ENCODE measurements at places on chromosomes 4 and X.

DNA sequence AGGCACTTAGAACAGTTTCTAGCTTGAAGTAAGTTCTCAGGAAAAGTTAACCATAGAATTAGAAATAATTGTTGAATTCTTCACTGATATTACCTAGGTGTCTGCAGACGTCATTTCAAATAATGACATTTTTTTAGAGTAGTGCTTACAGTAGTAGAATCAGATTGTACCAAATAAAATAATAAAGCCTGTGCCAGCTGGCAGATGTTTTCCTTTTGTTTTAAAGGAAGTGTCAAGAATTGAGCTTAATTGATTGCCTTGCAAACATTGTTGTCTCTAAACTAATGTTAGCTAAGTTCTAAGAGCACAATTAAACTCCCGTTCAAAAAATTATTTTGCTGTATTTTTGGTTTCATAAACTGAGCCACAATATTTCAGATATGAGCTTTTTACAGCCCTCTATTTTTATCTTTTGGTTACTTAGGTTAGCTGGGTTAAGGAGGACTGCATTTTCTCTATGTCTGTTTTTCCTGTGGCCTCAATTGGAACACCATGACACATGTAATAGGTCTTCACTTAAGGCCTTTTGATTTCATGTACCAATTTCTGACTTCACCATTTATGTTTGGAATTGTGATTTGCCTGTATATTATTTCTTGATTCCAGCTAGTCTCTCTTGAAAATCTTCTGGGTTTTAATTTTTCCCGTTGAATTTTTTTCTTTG lies 64.2 kb downstream of the DCUN1D4 start:
- DNase-seq = no peak

GRCh38 chr4:171880136-171880535 lies 66.9 kb downstream of the GALNTL6 start:
- no peak for DNase-seq

DNA sequence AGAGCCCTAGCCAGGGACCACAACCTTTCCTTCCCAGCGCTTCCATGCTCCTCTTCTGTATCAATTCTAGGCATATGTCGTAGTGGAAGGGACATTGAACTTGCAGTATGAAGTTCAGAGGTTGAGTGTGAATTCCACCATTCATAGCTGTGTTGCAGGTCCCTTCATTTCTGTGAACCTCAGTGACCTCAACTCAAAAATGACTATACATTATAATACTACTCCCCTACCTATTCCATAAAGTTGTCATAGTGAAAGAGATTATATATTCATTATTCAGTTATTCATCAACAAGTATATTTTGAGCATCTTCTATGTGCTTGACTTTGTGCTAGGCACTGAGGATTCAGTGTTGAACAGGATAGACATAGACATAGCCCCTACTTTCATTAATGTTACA lies 28.0 kb downstream of the SH3BGRL start:
- DNase-seq = no peak

GRCh38 chrX:41314204-41314603 lies 19.8 kb upstream of the DDX3X start:
- no peak for DNase-seq

GRCh38 chr4:54065282-54066087 lies 1.1 kb upstream of the CHIC2 start:
- no peak for DNase-seq

DNA sequence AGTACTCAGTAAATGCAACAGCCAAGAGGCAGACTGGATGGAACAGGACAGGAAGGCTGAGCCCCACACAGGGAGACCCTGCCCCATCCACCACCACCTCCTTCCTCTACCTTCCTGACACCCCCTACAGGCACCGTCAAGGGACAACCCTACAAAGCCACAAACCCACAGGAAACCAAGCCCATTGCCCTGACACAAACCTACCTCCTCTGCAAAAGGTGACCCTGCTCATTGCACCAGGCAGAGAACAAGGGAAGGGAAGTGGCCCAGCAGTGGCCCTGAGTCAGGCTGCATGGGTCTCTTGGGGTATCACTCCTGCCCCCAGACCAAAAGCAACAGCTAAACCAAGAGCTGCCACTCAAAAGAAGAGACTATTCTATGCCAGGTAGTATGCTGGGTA lies 21.0 kb downstream of the JAKMIP1 start:
- no peak for DNase-seq

DNA sequence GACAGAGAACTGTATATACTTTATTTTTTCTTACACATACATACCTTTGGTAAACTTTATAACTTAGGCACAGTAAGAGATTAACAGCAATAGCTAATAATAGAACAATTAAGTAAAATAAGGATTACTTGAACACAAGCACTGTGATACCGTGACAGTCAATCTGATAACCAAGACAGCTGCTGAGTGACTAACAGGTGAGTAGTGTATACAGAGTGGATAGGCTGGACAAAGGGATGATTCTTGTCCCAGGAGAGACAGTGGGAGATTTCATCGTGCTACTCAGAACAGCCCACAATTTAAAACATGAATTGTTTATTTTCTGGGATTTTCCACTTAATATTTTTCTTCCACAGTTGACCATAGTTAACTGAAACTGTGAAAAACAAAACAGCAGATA lies 411.8 kb downstream of the PPP1R2C start:
- DNase-seq = no peak

DNA sequence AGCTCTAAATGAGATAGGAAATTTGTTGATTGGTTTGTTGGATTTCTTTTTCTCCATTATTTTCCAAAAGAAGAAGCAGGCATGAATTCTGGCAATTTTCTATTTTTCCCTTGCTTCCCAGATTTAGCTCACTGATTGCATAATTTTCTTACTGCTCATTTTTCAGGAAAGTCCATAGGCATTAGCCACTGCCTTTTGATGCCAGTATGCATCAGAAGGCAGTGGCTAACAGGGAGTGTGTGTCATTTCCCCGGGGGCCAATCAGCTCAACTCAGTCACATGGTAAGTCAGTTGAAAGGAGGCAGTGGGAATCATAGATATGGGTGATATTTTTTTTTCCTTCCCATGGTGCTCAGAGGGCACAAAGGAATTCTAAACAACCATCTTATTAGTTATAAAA lies 156.7 kb downstream of the TRIML1 start:
- no peak for DNase-seq

DNA sequence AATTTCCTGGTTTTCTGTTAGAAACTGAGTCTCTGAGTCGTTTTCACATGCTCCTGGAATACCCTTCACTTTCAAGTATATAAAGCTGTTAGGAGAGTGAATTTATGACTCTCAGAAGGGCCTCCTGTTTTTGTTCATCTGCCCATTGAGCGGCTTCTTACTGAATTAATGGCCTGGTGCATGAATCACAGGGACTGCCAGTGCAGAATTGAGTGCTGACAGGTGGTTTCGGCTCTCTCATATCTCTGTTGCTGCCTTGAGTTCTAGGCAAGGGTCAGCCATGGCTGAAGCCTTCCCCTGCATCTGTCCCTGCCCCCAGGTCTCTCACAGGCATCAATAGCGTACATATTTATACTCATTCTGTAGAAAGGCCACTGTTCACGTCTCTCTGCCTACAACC lies 22.7 kb upstream of the SEPSECS start:
- DNase-seq = no peak

DNA sequence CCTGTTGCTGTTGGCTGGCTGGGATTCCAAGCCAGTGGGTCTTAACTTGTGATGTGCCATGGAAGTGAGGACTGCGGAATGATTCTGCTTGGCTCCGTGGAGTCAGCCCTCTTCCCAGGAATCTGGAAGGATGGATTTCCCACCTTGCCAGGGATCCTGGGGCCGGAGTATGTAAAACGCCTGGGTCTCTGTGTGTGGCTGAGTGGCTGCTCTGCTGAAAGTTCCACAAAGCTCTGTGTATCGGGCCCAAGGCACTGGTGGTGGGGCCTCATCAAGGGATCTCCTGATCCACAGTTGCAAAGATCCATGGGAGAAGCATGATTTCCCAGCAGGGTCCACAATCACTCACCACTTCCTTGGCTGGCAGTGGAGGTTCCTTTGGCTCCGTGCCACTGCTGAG lies 24.1 kb upstream of the TMEM271 start:
- no peak for DNase-seq

DNA sequence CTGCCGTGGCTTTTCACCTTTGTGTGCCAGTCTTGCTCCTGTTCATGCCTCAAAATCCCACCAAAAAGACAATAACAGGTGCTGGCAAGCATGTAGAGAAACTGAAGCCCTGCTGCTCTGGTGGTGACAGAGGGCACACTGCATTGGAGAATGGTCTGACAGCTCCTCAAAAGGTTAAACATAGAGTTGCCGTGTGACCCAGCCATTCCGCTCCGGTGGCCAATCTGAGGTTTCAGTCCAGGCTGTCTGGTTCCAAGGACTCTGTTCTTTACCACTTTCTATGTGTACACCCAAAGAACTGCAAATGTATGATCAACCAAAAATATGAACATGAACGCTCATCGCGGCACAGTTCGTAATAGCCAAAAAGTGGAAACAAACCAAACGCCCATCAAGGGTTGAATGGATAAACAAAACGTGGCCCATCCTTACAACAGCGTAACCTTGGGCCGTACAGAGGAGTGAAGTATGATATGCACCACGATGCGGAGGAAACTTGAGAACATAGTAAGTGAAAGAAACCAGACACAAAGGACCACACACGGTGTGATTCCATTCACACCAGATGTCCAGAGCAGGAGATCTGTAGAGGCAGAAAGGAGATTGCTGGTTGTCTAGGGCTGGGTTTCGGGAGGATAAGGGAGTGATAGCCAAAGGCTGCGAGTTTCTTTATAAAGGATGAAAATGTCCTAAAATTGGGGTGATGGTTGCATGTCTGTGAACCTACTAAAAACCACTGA lies 33.6 kb upstream of the WFS1 start:
- no peak for DNase-seq

- DNase-seq = no peak
Measured at GRCh38 chr4:13670456-13671160, 43.1 kb upstream of the BOD1L1 start.

GRCh38 chr4:147518846-147519767 lies 38.2 kb downstream of the EDNRA start:
- peak; percentile 67 for DNase-seq

GRCh38 chrX:121150217-121150616 lies 102.8 kb downstream of the GLUD2 start:
- DNase-seq = no peak

GRCh38 chr4:108988464-108989195 lies 225.8 kb upstream of the ETNPPL start:
- no peak for DNase-seq

DNA sequence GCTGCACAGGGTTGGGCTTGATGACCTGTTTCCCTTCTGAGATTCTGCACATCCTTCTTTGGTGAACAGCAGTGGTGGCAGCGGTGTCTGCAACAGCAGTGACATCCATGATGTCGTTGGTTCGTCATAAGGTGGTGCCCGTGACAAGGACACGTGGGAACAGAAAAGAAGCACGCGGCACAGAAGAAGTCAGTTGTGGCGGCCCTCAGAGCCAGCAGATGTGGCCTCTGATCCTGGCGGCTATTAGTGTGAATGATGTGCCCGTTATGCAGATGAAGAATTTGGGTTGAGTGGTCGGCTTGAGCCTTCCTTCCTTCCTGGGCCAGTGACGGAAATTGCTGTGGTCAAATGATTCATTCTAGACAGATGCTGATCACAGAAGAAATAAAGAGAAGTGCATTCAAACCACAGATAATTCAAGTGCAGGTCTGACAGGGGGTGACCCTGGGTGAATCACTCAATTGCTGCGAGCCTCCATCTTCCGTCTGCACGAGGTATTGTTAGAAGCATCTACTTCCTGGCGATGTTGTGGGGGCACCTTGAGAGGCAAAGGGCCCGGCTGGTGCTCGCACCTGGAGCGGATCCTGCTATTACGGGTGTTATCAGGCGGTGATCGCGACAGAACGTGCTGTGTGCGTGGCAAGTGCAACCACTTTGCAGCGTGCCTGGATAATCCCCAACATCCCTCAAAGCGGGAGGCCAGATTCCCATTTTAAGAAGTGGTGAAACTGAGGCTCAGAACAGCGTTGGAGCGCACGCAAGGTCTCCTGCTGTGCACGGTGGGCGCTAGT lies 215.2 kb upstream of the PSAPL1 start:
- DNase-seq = no peak

DNA sequence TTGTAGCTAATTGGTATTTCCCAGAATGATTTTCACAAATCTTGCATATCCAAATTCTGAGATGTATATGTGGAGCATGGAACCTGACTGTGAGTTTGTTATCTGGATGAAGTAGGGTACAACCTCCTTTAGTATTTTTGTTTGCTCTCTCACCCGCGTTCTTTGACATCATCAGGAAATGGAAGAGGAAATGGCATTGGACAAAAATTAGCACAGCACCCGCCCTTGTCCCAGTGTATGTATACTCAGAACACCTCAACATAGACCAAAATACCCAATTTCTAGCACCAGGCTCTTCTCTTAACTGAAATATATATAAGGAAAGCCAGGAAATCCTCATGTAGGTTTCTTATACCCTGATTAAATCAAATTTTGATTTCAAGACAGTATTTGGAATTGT lies 6.9 kb upstream of the PGRMC2 start:
- no peak for DNase-seq

- DNase-seq = no peak
Measured at GRCh38 chrX:125953814-125954213, 212.3 kb downstream of the DCAF12L2 start.

DNA sequence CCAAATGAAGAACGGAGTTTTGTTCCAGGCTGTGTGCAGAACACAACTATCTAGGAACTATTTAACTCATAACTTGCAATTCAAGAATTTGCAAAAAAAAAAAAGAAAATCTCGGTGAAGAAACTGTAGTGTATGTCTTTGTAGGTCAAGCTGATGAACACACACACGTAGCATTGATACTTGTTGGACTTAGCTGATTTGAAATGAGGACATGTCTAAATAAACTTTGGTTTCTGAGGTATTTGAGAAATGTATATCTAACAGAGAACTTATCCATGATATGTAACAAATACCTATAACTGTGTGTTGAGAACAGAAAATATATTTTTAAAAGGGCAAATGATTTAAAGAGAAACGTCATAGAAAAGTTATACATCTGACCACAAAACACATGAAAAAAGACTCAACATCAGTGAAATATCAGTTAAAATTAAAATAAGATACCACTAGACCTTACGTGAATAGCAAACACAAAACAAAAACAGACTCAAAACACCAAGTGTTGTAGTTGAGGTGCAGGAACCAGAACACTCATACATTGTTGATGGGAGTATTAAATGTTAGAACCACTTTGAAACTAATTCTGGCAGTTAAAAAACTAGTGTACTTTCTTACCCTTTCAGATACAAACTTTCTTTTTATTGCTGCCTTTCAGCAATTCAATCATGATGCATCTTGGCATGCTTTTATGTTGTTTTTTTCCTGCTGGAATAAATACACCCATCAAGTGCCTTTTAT lies 1535.8 kb upstream of the PCDH10 start:
- no peak for DNase-seq

DNA sequence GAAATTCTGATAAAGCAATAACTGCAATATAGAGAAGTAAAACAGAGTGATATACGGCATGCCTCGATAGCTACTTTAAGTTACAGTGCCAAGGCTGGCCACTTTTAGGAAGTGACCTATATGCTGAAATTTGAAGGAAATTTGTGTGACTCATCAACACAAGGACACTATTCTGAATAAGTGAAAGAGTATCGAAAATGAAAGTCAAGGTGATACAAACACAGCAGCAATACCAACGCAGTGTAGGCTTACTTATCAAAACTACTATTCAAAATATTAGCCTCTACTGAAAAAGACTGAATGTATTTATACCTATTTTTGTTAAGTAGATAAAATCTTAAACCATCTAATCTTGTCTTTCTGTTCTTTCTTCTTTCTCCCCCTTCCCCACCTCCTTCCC lies 459.9 kb upstream of the GNPDA2 start:
- no peak for DNase-seq

- peak; percentile 57 for DNase-seq
Measured at GRCh38 chr4:39469429-39470077, 10.7 kb downstream of the LIAS start.
